ENCODE measurements at places on chromosomes 4 and X. TPM values are rescaled to one million over a fixed set of nuclear protein-coding genes. Genes with fewer than 3 reads are reported as not detected.
A peak's percentile ranks its signal among the peaks of the same experiment; 100 is the strongest.

The FAM53A gene
- not detected for total RNA-seq

The NLGN4X gene
- total RNA-seq: 0.96 TPM

The CAPN6 gene
- 3.4 TPM for total RNA-seq

The TRMT44 gene
- 42.9 TPM for total RNA-seq

The LONRF3 gene
- not detected for total RNA-seq

DNA sequence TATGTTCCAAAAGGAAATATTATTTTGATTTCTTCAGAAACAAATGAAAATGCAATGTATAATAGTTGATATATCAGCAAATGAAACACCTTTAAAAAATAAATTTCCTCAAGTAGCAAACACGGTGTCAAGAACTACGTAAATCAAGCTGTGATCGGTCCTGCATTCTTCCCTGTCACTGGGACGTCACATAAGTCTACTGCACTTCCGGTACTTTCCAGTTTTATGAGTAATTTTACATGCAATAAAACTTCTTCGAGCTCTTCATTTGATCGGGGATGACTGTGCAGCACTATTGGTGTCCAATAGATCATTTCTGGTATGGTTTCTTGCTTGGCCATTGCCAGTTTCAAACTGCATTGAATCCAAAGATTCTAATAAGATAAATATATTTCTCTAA lies 114.0 kb upstream of the VEGFC start:
- no peak for DNase-seq

DNA sequence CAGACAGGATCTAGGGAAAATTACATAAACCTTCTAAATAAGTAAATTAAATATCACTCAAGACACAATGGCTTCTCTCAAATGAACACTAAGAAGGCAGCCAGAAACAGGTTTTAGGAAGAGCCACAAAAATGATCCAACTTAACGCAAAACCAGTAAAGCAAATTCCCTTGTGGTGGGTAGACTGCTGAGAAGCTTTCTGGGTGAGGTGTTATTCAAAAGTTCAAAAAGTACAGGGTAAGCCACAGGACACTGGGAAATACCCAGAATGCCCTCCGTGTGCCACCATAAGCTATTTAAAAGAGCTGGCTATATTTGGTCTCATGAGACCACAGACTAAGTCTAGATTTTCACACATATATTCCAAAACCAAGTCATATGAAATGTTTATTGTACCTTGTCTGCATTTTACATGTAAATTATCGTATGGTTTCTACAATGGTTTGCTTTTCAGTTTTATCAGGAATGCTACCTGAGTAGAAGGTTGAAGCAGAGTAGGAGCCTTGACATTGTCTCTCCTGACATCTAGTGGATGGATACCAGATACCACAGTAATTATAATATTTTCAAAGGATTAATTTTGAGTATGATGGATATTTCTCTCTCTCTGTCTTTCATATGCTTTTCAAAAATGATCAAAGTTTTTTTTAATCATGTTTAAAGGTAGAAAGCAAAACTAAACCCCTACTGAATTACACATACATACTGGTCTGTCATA lies 109.3 kb upstream of the KLHL13 start:
- no peak for DNase-seq

- DNase-seq: no peak
These were observed 131.1 kb upstream of the NR3C2 start for GRCh38 chr4:148573296-148573695.

DNA sequence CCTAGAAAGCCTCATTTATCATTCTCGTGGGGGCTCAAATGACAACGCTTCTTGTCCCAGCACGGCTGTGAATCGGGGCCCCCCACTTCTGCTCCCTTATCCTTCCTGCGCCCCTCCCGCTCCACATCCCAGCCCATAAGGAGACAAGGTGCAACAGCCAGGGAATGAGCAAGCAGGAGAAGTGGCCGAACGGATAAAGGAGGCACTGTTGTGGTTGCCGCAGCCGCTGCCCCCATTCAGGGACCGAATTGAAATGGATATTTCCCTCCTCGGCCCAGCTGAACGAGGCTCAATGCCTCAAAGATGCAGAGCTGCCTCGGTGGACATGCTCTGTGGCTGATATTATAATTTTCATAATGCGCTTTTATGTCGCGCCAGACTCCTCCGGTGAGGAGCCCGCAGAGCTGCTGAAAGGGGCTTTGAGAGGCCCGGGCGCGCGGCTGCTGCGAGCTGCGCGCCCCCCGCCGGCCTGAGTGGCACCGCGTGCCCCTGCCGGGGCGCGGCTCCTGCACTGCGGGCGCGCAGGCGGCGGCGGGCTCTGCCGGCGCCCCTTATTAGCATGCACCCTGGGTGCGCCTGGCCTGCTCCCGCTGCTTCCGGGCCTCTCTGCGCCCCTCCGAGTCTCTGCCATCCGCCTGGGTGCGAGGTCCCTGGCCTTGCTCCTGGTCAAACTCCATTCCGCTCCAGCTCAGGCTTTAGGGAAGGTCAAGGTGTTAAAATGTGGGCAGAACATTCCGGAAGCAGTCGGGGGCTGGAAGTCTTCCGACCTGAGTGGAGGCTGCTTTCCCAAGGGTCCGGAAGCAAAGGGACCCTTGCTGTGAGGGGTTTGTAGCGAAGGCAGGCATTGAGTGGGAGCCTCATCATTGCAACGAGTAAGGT lies 68.2 kb upstream of the TMEM33 start:
- no peak for DNase-seq

DNA sequence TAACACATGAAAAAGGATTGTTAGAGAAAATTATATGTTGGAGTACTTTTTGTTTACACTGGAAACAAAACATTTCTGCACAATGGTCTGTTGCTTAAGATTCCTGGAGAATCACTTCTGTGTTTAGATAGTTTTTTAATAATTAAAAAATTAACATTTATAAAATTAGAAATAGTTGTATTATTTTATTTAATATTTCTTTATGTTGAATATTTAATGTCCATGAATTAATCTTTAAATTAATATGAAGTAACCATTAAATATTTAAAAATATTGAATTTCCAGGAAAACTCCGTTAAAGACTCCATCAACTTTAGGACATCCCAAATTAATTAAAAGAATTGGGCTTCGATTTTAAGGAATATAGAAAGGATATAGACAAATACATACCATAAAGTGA lies 797.1 kb upstream of the GALNTL6 start:
- no peak for DNase-seq

- no peak for DNase-seq
These were observed 26.0 kb upstream of the BBS12 start for GRCh38 chr4:122706511-122706910.

DNA sequence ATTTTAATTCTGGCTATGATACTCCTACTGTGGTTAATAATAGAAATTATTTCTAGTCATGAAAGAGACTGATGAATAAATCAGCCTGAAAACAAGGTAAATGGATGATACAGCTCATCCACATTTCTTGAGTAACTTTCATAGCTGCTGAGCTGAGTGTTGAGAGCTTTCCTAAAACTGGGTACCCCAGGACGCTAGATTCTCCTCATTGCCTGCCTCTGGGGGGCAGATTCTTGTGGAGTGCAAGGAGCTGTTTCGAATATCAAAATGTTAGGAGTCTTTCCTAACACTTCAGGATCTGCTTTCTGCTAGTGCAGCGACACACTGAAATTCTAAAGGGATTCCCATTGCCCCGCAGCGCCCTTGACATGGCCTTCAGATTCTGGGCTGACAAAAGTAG lies 2.1 kb downstream of the MND1 start:
- peak; percentile 15 for DNase-seq

- no peak for DNase-seq
These were observed 291.3 kb downstream of the PDHA2 start for GRCh38 chr4:96131186-96131585.

- no peak for DNase-seq
These were observed 157.6 kb downstream of the ZNF518B start for GRCh38 chr4:10299601-10300000.

DNA sequence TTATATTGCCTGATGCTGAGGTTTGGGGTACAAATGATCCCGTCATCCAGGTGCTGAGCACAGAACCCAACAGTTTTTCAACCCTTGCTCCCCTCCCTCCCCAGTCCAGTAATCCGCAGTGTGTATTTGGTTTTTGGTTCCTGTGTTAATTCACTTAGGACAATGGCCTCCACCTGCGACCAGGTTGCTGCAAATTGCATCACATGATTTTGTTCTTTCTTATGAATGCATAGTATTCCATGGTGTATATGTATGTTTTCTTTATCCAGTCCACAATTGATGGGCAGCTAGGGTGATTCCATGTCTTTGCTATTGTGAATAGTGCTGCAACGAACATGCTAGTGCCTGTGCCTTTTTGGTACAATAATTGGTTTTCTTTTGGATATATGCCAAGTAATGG lies 25.4 kb downstream of the GABRQ start:
- DNase-seq: no peak
